ENCODE measurements at places on chromosomes 5 and 9. TPM values are rescaled to one million over a fixed set of nuclear protein-coding genes. Genes with fewer than 3 reads are reported as not detected.
A peak's percentile ranks its signal among the peaks of the same experiment; 100 is the strongest.

DNA sequence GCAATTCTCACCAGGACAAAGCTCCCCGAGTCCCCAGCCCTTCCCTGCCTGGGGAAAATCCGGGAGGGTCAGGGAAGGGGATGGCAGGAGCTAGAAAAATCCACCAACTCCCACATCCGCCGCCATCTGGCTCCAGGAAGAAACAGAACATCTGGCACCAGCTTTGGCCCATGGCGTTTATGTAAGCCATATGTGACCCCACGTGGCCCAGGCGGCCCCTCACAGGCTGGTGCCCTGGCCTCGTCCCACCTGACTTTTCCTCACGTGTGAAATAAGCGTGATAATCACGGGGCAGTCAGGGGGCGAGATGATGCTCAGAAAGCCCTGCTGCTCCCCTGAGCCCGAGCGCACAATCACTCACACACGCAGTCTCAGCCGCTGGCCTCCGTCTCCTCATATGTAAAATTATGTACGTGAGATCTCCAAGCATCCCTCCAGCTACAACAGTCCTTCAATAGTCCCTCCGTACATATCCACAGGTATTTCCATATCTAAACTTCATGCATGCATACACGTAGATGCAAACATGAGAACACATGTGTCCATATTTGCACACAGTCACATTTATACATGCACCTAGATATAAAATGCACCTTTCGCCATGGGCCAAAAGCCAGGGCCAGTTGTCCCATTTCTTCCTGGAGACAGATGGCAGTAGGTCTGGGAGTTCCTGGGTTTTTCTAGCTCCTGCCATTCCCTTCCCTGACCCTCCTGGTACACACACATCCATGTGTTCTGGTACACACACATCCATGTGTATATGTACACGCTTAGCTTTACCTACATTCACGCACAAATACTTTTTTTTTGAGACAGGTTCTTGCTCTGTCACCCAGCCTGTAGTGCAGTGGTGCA lies 28.9 kb downstream of the PLPP7 start:
- no peak for DNase-seq

DNA sequence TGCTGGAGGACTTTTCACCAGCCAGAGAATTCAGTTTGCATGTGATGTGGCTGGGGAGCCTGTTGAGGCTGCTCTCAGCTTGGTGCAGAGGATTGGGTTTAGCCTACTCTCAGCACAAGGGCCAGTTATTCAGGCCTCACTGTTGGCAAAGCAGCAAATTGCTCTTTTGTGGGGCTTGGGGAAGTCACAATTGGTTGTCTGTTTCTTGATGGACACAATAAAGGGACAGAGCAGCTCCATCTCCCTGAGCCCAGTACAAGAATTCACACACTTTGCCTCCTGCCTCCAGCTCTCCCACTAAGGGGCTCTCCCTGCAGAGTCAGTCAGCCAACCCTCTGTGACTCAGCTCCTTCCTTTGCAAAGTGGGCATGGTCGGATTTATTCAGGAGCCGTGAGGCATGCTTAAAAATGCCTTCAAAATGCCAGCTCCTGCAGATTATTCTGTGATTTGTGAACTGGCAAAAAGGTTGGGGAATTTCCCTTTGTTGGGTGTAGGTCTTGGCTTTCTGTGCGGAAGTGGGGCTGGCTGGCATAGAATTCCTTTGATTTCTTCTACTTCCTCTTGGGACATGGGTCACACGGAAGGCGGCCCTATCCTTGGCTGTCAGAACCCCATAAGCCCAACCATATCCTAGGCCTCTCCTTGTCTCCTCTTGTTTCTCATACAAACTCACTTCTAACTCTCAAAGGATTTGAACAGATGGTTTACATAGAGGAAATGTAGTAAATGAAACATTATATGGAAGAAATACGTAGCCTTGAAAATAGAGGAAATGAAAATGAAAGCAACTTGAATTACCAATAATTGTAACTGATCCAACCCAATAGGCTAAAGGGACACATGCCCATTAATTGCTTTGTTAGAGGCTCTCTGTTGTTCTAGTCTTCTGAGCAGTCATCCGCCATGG lies 118.7 kb upstream of the CD180 start:
- DNase-seq, result no peak

GRCh38 chr5:66889056-66889455 lies 292.9 kb downstream of the MAST4 start:
- DNase-seq, result no peak

GRCh38 chr9:87336914-87337333 lies 160.7 kb upstream of the DAPK1 start:
- DNase-seq, result peak; percentile 66

- no peak for DNase-seq
These were observed 245.1 kb downstream of the MAST4 start for GRCh38 chr5:66841264-66841663.

DNA sequence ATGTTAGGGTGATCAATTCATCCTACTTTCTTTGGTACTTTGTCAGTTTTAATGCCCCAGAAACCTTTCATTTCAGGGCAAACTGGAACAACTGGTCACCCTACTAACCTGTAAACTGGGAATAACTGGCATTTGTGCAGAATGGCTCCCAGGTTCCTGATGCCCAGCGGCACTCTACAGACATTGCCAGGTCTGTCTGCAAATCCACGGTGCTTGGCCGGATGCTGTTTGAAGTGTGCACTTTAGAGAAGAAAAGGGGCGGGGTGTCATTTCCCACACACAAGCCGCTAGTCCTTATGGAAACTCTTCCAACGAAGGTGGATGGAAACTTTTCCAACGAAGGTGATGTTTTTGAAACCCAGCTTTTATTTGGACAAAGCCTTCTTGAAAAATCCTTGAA lies 49.9 kb upstream of the OTULINL start:
- no peak for DNase-seq

- no peak for DNase-seq
These were observed 126.2 kb downstream of the SAXO1 start for GRCh38 chr9:18906656-18907395.

DMRTA1 gene
- 1.9 TPM for polyA plus RNA-seq

PCDHGB2 gene
- polyA plus RNA-seq, result 3.9 TPM

FAM151B gene
- polyA plus RNA-seq, result 2.5 TPM

TMEM215 gene
- polyA plus RNA-seq, result 0.08 TPM

GLRA1 gene
- not detected for polyA plus RNA-seq

SMIM23 gene
- polyA plus RNA-seq, result not detected

CDHR2 gene
- polyA plus RNA-seq, result 23.1 TPM

EQTN gene
- 0.19 TPM for polyA plus RNA-seq

CYLC2 gene
- not detected for polyA plus RNA-seq
